ENCODE measurements at places on chromosomes 7 and 10.

DNA sequence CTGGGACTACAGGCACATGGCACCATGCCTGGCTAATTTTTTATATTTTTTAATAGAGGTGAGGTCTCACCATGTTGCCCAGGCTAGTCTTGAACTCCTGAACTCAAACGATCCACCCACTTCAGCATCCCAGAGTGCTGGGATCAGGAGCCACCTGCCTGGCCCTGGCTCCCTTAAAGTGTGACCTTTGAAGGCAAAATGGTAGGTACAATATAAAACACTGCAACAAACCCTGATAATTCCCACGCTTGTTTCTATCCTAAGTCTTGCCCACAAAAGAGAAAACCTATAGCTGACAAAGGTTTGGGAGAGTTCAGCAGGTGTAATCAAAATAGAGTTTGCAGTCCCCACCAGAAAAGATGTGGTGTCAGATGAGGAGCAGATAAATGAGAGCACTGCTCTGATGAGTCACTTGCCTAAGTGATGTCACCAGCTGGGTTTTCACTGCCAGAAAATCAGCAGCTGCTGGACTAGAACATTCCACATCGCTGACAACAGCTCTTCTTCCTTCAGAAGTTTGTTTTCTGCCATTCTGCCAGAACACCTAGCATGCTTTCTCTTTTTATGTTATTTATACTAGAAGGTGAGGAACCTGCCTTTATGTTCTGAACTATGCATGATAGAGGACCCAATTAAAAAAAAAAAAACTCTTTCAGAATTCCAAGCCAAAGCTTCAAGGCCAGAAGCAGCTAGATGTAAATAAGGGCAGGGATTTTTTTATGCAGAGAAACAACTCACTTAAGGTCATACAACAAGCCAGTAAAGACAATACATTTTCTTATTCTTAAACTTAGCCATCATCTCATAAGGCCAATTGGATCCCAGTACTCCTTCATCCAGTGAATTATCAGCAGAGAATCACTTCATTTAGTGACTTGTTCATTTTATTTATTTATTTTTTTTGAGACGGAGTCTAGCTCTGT lies 18.0 kb downstream of the PURB start:
- H3K4me1 ChIP-seq: no peaks in the 10 kb centered on the region
- no peak for DNase-seq
- no peak overlapping the region for H3K27ac ChIP-seq
- H3K36me3 ChIP-seq: no peaks in the 10 kb centered on the region
- H3K4me3 ChIP-seq: no peak overlapping the region
- H3K27me3 ChIP-seq: no peaks in the 10 kb centered on the region

- H3K27ac ChIP-seq: no peak overlapping the region
- H3K4me3 ChIP-seq: peak overlapping the region; percentile 55
- no peaks in the 10 kb centered on the region for H3K36me3 ChIP-seq
- peaks cover 81% of the 10 kb centered on the region for H3K4me1 ChIP-seq
- DNase-seq: no peak
- H3K27me3 ChIP-seq: peaks cover 34% of the 10 kb centered on the region
Observed at GRCh38 chr10:101226491-101227428, 2.5 kb downstream of the LBX1 start.

GRCh38 chr10:84895541-84895940 lies 567.2 kb downstream of the CCSER2 start:
- no peaks in the 10 kb centered on the region for H3K27me3 ChIP-seq
- H3K4me1 ChIP-seq: no peaks in the 10 kb centered on the region
- H3K27ac ChIP-seq: no peak overlapping the region
- no peaks in the 10 kb centered on the region for H3K36me3 ChIP-seq
- no peak overlapping the region for H3K4me3 ChIP-seq

- H3K27ac ChIP-seq: no peak overlapping the region
- H3K36me3 ChIP-seq: no peaks in the 10 kb centered on the region
- H3K4me3 ChIP-seq: no peak overlapping the region
- DNase-seq: no peak
- no peaks in the 10 kb centered on the region for H3K4me1 ChIP-seq
Observed at GRCh38 chr7:20229646-20230500, 12.7 kb upstream of the MACC1 start.

DNA sequence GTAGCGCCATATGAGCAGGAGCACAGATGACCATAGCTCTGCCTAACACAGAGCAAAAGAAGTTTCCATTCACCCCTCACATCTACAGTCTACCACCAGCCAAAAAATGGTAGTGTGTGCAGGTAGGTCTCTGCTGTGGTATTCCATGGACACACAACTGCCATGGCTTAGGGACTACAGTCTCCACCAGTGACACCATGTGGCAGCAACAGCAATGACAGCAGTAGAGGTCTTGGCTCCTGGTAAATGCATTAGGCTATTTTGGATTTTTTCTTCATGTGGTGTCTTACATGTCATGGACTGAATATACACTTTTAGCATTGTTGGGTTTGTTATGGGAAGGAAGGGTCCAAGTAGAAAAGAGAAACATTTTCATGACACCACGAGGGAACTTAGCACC lies 70.1 kb upstream of the CABCOCO1 start:
- H3K4me1 ChIP-seq: no peaks in the 10 kb centered on the region
- no peak for DNase-seq
- H3K4me3 ChIP-seq: no peak overlapping the region
- no peaks in the 10 kb centered on the region for H3K36me3 ChIP-seq
- H3K27ac ChIP-seq: no peak overlapping the region

GRCh38 chr7:29146057-29146706 lies at the start of gene CPVL:
Gene CPVL (minus strand): TSS chr7:29146537. CDS start chr7:29121061, 25,476 bp downstream.
- no peaks in the 10 kb centered on the region for H3K36me3 ChIP-seq
- H3K27me3 ChIP-seq: no peaks in the 10 kb centered on the region
- no peak within 1 kb of the TSS for H3K4me3 ChIP-seq
- H3K4me1 ChIP-seq: no peaks in the 10 kb centered on the region
- no peak for DNase-seq

GRCh38 chr7:495326-495725 lies 24.3 kb downstream of the PDGFA start:
- H3K4me3 ChIP-seq: no peak overlapping the region
- no peaks in the 10 kb centered on the region for H3K4me1 ChIP-seq
- no peak for DNase-seq
- H3K27ac ChIP-seq: no peak overlapping the region
- no peaks in the 10 kb centered on the region for H3K36me3 ChIP-seq

DNA sequence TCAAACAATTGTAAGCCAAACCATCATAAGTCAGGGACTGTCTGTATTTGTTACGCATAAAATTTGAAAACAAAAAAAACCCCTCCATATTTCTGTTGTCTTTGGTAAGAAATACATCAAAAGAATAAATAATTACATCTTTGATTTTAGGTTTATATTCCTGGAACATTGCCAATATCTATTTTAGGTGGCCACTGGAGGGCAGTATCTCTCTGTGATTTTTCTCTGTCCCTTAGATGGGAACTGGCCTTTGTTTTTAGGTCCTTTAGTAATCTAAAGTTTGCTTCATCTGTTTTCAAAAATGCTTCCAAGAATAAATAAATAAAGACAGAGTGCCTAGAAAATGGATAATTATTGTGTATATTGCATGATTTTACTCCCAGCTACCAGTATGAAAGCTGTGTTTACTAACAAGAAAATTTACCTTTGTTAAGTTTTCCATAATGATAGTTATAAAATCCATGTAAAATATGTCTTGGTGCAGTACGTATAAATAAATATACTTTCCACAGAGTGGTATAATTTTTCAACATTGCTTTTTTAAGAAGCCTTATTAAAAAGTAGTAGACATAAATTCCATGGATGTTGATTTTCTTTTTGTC lies 64.2 kb downstream of the PHYHIPL start:
- no peak overlapping the region for H3K4me3 ChIP-seq
- H3K27me3 ChIP-seq: no peaks in the 10 kb centered on the region
- H3K4me1 ChIP-seq: no peaks in the 10 kb centered on the region
- no peaks in the 10 kb centered on the region for H3K36me3 ChIP-seq
- no peak overlapping the region for H3K27ac ChIP-seq

DNA sequence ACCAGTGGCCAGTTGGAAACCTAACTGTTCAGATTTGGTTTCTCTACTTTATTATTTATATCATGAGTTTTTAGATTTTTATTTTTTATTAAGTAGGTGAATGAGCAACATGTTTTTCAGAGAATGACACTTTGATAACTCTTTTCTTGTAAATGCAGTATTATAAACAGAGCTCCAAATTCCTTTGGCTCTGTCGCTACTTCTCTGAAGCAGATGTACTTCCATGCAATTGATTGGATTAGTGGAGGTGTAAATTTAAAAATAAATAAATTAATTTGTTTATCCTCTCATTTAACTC lies 34.3 kb upstream of the ICA1 start:
- H3K27ac ChIP-seq: no peak overlapping the region
- no peaks in the 10 kb centered on the region for H3K36me3 ChIP-seq
- DNase-seq: no peak

- no peaks in the 10 kb centered on the region for H3K27me3 ChIP-seq
- H3K36me3 ChIP-seq: peaks cover 20% of the 10 kb centered on the region
- H3K27ac ChIP-seq: peak overlapping the region; percentile 96
- DNase-seq: peak; percentile 41
- peak overlapping the region; percentile 81 for H3K4me3 ChIP-seq
- H3K4me1 ChIP-seq: peaks cover 94% of the 10 kb centered on the region
Observed at GRCh38 chr10:14564268-14564744, 210.4 kb downstream of the FAM107B start.

GRCh38 chr7:3000566-3000965 lies 43.1 kb downstream of the CARD11 start:
- no peaks in the 10 kb centered on the region for H3K4me1 ChIP-seq
- H3K27me3 ChIP-seq: no peaks in the 10 kb centered on the region
- H3K4me3 ChIP-seq: no peak overlapping the region
- no peak for DNase-seq

All from CD4-positive, CD25-positive, alpha-beta regulatory T cell (primary cell).